Muscle of arm (tissue), 14 donors: ENCODE measurements at places on chromosomes 16 and 17.
A peak's percentile ranks its signal among the peaks of the same experiment; 100 is the strongest.

GRCh38 chr17:74052993-74053711 is 150.3 kb upstream of the RPL38 start:
- no peak for DNase-seq

DNA sequence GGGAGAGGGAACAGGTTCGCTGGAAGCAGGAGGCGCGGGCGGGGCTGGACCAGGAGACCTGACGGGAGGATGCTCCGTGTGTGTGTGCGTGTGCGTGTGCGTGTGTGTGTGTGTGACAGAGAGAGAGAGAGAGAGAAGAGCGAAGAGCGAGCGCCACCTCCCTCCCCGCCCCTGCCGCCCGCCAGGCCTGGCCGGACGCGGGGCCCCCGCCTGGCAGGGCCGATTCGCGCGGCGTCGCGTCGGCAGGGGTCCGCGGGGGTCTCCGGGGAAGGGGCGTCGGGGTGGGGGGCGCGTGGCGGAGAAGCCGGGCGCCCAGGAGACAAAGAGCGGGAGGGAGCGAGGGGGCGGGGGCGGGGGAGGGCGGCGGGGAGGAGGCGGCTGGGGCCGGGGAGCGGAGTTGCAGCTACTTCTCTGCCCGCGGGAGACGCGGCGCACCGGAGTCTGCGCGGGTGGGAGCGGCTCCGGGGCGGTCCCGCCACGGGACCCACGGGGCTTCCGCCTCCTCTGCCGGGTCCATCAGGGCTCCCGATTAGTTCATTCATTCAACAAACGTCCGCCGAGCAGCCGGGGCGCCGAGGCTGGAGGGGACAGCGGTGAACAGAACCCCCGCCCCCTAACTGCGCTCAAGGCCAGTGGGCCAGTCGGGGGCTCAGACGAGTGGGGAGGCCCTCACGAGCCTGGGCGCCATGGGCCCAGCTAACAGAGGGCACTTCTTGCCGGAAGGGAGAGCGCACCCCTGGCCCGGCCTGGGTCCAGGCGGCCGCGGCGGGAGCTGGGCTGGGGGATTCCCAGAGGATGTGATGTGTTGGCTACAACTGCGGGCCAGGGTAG is at the start of gene SAMD14:
SAMD14 (minus strand) TSS at position 433 of the 831 bp plus-strand sequence. CDS start 5,201 bp downstream, outside the sequence.
- DNase-seq: no peak

DNA sequence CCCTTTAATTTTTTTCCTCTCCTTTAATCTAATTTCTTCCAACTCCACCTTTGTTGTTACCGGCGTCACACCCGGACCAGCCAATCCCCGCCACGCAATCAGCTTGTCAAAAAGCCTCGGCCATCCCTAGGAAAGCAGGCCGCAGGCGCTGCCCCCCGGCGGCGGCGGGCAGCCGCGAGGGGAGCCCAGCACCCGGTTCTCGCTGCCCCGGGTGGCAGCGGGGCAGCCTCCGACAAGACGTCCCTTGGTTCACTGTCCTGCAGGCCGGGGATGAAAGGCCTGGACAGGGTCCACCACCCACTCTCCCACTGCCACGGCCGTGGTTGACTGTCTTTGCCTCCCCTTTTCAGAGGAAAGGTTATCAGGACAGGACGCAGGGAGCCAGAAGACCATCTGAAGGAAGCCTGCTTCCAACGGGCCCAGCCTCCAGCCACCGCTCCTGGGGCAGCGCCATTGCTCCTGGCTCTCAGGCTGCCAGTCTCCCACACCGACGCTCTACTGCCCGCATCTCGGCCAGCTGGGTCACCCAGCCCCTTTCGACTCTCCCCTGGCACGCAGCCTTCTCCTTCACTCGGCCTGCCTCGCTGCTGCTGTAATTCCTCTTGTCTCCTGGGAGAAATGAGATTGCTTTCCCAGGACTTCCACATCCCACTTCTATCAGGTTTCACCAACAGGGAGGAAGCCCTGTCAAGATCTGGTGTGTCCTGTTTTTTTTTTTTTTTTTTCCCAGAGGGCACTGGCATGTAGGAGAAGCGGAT is 2.8 kb upstream of the UBTF start:
- DNase-seq: no peak

DNA sequence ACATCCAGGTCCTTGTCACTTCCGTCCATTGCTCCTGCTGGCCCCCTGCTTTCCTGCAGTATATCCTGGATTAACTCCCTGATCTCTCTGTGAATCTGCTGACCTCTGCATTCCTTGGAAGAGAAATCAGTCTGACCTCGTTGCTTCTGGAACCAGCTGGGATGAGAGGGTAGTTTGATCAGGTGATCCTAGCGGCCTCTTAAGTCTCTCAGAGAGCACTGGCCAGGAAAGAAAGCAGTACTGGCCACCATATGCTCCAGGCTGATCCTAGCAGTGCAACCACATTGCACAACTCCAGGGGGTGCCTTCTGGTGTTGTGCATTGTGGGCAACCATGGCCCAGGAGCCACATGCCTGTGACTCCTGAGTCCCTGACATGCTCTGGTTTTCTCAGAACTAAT is 79.2 kb downstream of the ARHGAP23 start:
- no peak for DNase-seq

GRCh38 chr17:68906638-68907037 is 48.6 kb downstream of the ABCA8 start:
- DNase-seq: peak; percentile 50

DNA sequence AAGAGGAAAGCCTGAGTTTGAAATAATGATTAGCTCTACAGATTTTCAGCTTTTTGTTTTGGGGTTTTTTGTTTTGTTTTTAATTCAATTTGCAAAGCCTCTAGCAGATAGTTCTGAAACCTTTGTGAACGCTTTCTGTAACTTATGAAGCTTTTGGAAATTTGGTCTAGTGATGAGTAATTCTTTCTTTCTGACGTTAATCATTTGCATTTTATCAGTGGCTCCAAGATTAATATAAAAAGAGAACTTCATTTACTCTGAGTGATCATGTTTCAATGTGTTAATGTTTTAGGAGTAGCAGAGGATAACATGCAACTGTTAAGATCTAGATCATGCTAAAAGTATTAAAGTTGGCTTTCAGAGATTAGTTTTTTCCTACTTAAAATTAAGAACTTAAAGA is 160.3 kb upstream of the TBX2 start:
- DNase-seq: no peak

- no peak for DNase-seq
These were observed 8.2 kb downstream of the NMRAL1 start for GRCh38 chr16:4465977-4466779.

- DNase-seq: no peak
These were observed 16.8 kb upstream of the TRPV2 start for GRCh38 chr17:16398270-16399267.

DNA sequence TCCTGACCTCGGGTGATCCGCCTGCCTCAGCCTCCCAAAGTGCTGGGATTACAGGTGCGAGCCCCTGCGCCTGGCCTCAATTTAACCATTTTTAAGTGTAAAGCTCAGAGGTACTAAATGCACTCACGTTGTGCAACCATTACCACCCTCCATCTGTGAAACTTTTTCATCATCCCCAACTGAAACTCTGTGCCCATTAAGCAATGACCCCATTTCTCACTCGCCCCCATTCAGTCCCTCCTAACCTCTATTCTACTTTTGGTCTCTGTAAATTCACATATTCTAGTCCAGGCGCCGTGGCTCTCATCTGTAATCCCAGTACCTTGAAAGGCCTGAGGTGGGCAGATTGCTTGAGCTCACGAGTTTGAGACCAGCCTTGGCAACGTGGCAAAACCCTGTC is 8.3 kb upstream of the SPNS3 start:
- no peak for DNase-seq

- no peak for DNase-seq
These were observed 16.3 kb downstream of the SLFN12L start for GRCh38 chr17:35521150-35521549.

GRCh38 chr17:40283662-40284061 is 4.0 kb upstream of the CDC6 start:
- DNase-seq: no peak

GRCh38 chr16:81542609-81543570 is 98.3 kb downstream of the CMIP start:
- no peak for DNase-seq

- no peak for DNase-seq
These were observed 282.9 kb downstream of the RBFOX1 start for GRCh38 chr16:7615565-7615964.

DNA sequence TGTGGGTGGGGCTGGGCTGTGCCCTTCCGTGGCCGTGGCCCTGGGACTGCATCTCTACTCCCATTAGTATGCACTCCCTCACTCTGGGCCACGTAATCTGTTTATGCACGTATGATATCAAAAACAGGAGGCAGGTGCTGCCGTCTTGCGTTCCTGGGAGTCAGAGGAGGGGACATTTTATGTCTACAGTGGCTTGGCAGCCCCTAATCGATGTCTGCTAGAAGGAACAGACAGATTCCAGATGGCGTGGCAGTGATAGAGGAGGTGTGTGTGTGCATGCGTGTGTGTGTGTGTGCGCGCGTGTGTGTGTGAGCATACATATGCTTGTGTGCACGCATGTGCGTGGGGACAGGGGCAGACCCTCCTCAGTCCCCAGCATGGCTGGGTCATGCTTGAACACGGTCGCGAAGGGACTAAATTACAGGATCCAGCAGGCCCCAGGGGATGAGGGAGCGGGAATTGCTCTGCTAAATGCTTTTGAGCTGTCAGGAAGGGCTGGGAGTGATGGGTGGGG is 44.7 kb downstream of the SREBF1 start:
- no peak for DNase-seq

- DNase-seq: no peak
These were observed 52.4 kb upstream of the IRX5 start for GRCh38 chr16:54878301-54878700.

GRCh38 chr17:29136998-29137730 is 43.0 kb downstream of the MYO18A start:
- no peak for DNase-seq

- no peak for DNase-seq
These were observed 548.9 kb upstream of the CDH8 start for GRCh38 chr16:62585041-62585545.
